ENCODE measurements at places on chromosomes 5 and 9.

DNA sequence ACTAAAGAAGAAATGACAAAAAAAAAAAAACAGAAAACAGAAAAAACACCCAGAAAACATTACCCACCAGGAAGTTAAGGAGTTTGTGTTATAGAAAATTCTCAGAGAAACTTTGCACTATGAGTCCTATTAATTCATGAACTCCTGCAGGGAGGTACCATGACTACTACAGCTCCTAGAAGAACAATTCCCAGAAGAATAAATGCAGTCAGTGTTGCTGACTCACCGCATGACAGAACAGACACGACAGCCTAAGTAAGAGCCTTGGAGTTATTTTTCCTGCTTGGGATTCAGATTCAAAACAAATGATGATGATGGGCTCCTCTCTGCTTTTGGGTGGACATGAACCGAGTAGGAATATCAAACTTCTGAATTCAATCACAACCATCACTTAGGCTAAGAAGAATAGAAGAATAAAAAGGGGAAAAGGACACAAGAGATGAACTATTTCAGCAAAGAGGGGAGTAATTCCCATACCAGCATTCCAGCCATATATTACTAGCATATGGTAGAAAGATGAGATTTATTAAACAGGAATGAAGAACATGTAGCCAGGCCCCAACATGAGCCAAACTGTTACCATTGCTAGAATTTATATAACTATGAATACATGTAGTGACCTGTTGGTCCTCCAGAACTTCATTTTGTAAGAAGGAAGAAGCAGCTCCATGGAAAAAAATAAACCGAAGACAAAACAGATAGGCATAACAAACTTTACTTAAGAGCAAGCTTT is 209.6 kb upstream of the PDE4D start:
- no peak for DNase-seq

DNA sequence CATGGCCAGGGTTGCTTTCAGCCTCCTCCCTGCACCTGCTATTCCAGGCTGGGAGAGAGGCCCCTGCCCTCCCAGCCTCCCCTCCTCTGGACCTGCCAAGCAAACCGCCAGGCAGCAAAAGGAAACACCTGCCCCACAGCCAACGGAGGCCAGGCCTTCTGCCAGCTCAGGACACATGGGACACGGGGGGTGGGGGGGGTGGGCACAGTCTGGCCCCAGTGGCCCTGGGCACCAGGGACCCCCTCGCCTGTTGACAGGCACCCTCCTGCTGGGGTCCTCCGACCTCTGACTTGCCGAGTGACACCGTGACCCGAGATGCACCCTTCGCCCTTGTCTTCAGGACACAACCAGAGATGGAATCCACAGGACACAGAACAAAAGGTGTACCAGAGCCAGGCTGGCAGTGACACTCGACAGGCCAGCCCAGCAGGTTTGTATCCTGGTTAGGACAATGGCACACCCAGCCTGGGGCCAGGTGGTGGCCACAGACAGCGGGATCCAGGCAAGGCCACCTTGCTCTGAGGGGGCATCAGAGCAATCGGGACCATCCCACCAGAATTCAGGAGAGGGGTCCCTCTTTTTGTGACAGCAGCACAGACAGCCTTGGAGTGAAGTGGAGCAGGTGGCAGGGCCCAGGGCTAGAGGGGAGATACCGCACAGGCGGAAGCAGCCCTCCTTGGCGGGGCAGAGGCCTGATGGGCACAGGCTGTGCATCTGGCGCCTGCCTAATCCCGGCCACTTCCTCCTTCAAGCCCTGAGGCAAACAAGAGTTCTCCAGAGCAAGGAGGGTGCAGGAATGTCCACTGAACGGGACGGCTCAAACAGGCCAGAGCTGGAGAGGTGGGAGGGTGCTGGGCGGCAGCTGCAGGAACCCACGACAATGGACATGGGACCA is 1.3 kb upstream of the TMEM210 start:
- DNase-seq, result no peak

- no peak for DNase-seq
Measured at GRCh38 chr5:34410411-34411139, 245.6 kb upstream of the RAI14 start.

DNA sequence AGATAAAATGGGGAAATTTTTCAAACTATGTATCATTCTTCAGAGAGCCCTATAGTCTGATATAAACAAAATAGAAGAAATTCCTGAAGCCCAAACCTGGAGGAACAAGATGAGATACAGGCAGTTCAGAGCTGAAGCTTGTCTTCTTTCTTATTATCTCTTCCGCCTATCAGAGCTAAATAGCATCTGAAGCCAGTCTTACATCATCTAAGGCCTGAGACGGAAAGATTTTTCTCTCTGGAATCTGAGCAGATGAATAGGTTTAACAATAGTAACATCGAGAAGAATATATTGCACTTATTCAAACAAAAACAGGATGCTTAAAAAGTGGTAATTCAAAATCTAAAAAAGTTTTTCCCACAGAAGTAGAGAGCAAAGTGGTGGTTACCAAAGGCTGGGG is 59.8 kb downstream of the LPAR1 start:
- no peak for DNase-seq

DNA sequence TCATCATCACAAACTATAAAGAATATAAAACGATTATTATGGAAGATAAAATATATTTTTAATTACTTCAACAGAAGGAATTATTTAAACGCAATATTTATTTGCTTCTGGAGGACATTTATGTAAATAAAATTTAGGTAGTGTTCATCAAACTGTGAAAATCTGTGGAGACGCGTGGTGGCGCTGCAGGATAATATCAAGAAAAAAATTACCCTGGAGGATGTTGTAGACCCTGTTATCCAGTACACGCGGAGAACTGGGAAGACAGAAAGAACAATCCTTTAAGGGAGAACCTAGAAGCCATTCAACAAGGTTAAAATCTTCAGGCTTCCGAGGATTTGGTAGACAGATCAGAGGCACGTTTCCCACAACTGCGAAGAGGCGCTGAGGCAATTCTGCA is at the start of gene PCDHB12:
PCDHB12 (plus strand) TSS at position 242 of the 400 bp plus-strand sequence. CDS start 189 bp downstream, outside the sequence.
- no peak for DNase-seq

- DNase-seq, result no peak
Measured at GRCh38 chr5:179131886-179132585, 71.9 kb downstream of the ZNF354C start.

Data from stimulated activated CD4-positive, alpha-beta T cell treated with anti-CD3 and anti-CD28 coated beads, Interleukin-12 subunit alpha, Interleukin-12 subunit beta, amount 100 ng/mL, for 4 hours (primary cell).